ENCODE measurements at places on chromosomes 1 and 21.

DNA sequence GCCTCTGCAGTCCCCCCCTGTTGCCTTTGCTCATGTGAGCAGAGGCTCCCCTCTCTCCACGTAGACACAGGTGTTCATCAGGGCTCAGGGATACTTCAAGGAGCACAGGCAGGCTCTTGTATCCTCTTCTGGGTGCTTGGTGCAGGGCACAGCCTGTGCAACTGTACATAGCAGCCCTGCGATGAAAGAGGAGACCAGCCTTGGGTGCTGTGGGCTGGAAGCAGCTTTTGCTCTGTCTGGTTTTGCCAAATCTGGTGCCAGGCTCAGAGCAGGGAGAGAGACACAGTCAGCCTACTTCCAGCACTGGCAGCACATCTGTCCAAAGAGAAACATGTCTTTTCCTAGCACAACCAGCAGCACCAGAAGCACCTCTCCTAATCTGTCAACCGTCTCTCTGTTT, 132.1 kb downstream of the ETS2 start:
- DNase-seq, result no peak

GRCh38 chr21:32547018-32547417, 38.3 kb downstream of the TCP10L start:
- no peak for DNase-seq

DNA sequence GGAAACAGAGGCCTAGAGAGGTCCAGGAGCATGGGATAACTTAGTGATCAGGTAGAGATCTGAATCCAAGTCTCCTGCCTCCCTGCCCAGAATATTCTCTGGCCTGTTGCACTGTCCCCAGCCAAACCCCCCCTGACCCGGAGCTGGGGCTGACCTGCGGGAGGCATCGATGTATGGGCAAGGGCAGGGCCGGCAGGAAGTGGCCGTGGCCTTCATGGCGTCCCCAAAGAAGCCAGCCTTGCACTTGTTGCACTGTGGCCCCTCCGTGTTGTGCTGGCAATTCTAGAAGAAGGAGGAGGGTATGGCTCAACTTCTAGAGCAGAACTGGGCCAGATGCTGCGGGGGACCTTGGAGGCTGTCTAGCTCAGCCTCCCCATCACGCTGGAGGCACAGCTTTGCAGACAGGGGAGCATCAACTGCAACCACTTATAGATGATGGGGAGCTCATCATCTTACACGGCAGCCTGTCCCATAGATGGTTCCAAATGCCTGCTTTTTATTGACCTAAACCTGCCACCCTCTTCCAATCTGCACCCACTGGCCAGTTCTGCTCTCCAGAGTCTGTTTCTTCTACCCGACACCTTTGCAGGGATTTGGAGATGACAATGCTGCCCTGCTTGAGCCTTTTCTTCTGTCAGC, 58.2 kb downstream of the HSPG2 start:
- DNase-seq, result no peak

DNA sequence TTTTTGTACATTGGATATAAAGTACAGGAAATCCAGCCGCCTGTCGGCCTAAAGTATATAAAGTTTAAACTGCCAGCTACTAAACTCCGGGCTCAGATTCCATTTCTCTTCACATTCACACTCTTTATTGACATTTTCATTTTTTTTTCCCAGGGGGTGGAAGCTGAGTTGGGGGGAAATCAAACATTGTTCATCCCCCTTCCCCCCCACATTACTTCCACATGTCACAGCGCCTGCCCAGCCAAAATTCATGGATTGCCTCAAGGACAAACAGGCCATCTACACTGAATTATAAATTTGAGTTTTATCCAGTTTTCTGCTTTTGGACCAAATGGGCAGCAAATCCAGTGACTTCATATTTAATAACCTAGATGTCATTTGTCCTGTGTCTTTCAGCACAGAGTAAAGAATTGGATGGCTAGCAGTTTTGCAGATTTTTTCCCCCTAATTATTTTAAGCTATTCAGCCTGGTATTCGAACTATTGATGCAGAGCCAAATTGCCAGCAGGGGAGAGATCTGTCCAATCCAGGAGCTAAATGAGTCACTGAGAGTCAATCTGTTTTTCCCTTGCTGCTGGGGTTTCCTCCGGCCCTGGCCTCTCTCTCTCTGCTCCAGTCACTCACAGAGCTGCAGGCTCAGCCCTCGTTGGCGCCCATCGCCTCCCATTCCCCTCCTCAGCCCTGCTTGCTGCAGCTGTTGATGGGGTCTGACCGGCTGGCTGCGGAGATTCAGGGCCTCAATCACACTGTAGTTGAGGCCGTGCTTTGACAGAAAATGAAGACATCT, 98.0 kb downstream of the LMO4 start:
- DNase-seq, result peak; percentile 43

DNA sequence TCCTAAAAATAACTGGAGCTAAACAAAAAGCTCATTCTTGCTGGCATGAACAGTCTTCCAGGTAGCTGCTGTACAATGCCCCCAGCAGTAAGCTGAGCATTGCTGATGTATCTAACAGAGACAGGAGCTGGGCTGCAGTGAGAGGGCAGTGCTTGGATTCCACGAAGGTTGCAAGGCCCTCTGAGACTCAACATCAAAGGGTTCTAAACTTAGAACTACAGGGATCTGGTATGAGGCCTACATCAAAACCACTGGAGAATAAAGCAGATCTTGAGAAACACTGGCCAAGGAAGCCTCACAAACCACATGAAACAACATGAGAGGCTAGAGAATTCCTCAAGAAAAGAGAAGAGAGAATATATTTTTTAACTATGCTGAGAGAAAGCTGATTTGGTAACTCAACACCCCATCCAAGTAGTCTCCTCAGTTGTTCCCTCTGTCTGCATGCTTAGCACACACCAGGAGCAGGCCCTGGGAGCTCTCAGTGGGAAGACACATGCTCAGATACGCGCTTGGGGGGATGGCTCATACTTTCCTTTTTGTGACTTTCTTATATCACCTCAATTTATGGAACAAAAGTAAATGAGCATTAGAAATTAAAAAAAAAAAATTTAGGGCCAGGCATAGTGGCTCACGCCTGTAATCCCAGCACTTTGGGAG, 27.7 kb downstream of the DSTYK start:
- peak; percentile 67 for DNase-seq

All from fibroblast of mammary gland (primary cell).